ENCODE measurements at places on chromosomes 12 and 14.
A peak's percentile ranks its signal among the peaks of the same experiment; 100 is the strongest.

DNA sequence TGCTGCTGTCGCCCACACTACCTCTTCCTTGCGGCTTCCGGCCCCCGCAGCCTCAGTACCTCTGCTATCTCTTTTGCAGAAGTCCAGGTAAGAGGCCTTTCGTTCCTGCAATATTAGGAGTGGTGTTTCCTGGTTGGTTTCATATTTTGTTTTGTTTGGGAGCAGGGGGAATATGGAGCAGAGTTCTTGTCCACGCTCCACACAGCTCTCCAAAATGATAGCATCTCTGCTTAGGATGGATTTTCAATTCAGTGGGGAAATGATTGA, 768 bp downstream of the OXA1L start:
- DNase-seq: no peak

GRCh38 chr12:93007544-93007943, 78.4 kb upstream of the EEA1 start:
- no peak for DNase-seq

GRCh38 chr12:122097927-122098756, 19.6 kb downstream of the MLXIP start:
- DNase-seq: peak; percentile 87

- no peak for DNase-seq
Measured at GRCh38 chr12:24695103-24695502, 253.8 kb downstream of the BCAT1 start.

- DNase-seq: no peak
Measured at GRCh38 chr14:92575748-92576303, 62.2 kb downstream of the RIN3 start.

- DNase-seq: no peak
Measured at GRCh38 chr12:60872219-60872618, 1276.4 kb downstream of the SLC16A7 start.

GRCh38 chr12:76947304-76947703, 68.5 kb upstream of the CSRP2 start:
- DNase-seq: no peak

GRCh38 chr14:22036541-22037239, 363.1 kb upstream of the OR4E1 start:
- no peak for DNase-seq

GRCh38 chr12:45284096-45284901, 68.4 kb downstream of the ANO6 start:
- peak; percentile 78 for DNase-seq

DNA sequence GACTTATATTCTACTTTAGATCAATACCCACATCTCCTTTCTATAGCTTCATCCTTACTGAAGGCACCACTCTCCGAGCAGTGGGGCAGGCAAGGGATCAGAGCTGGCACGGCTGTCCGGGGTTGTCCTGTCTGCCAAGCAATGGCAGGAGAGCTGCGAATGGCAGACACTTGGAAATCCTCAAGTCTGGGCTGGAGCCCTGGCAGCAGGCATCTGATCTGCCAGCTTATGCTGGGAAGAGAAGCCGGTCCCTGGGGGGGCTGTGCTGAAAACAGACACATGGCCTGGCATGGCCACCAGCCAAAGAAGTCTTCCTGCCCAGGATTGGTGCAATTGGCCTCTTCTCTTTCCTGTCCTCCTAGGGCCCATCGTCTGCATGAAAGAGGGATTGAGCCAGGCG, 280.2 kb upstream of the PWP1 start:
- no peak for DNase-seq

DNA sequence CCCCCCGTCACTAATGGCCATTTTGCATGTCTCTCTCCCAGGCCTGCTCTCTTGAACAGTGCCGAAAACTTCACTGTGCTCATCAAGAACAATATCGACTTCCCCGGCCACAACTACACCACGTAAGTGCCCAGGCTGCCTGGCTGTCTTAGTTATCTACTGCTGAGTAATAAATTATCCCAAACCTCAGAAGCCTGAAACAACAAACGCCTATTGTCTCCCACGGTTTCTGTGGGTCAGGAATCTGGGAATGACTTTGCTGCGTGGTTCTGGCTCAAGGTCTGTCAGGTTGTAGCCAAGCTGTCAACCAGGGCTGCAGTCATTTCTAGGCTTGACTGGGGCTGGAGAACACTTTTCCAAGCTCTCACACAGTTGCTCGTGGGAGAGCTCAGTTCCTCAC, 32.6 kb downstream of the P2RX7 start:
- peak; percentile 83 for DNase-seq

DNA sequence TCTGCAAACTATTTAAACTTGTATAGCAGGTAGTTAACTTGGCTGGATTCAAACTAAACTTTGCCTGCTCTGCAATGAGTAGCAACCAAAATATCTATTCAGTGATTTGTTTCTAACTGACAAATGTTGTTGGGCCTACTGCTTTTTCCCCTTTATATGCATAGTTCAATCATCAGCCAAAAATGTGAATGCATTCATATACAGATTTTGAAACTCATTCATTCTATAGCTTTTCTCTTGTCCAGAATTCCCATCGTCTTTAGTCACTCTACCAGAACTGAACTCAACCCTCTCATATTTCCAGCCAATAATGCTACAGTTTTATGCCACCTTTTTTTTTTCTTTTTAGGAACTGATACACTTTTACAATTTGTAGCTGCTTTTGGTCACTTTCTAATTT, 599.8 kb downstream of the RPL10L start:
- DNase-seq: no peak

DNA sequence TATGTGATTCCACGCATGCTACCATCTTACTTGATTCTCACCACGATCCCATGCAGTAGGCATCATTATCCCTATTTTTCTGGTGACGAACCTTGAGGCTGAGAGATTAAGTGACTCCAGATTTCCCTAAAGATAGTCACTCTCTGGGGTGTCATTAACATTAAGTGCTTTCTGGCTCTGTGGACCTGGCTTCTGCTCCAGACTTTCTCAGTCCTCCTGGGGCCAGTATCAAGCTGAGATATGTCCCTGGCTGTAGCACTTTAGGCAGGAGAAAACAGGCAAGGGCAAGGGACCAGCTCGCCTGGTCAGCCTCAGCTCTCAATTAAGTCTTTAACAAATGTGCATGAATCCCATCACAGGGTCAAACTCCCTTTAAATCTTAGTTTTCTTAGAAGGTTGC, 38.3 kb upstream of the PRB2 start:
- no peak for DNase-seq

DNA sequence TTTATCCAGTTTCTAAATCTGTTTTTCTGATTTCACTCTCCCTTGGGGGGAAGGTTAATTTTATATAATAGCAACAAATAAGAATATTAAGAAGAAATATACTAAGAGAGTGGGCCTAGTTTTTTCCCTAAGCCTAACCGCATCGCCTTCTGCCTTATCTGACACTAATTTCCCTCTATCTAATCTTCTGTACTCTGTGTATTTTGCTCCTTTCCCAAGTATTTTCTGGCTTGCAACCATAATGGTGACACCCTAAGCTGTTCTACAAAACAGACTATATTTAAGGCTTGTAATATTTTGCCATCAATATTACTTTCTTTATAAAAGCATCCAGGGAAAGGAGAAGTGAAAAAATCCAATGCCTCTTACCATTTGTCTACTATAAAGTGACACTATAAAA, 1168.8 kb downstream of the GALC start:
- peak; percentile 13 for DNase-seq

DNA sequence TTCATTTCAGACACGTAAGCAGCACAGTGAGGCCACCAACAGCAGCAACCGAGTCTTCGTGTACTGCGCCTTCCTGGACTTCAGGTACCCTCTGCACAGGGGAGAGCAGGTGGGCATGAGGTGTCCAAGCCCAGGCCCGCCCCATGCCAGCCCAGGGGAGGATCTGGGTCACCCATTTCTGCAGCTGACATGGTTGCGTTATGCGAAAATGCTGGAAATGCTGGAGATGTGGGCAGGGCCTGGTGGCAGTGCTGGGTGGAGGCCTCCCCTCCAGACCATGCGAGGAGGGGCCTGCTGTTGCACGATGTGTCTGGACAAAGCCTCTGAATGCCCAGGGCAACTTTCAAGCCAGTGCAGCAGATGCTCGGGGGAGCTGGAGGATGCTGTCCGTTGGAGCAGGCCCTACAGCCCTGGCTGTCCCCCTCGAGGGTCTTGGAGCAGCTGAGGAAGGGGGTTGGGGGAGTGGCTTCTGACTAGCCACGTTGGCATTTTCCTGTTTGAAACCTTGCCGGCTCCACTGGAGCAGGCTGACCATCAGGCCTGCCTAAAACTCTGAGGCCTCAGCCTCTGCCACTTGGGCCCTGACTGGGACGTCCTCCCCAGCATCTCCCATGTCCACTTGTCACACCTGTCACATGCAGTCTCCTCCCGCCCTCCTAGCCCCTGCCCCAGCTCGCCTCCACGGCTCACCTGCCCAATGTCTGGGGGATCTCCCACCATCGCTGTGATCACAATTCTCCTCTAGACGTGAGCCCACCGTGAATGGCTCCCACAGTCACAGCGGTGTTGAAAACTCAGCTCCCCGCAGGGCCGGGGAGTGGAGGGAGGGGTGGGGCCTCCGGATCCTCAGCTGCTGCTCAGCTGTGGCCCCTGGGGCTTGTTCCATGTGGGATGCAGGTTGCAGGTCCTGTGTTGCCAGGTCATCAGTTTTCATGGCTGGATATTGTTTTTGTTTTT, 123.4 kb downstream of the ADGRD1 start:
- DNase-seq: no peak

DNA sequence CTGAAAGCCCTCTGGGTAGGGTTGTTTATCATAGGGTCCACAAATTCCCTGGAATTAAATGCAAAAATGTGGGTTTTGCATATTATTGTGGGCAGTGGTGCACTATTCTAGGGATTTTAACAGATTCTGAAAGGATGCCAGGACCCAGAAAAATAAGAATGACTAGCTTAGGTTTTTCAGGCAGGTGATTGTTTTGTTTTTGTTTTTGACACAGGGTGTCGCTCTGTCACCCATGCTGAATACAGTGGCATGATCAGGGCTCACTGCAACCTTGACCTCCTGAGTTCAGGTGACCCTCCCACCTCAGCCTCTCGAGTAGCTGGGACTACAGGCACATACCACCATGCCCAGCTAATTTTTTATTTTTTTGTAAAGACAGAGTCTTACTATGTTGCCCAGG, 19.2 kb downstream of the GALNT6 start:
- DNase-seq: no peak

DNA sequence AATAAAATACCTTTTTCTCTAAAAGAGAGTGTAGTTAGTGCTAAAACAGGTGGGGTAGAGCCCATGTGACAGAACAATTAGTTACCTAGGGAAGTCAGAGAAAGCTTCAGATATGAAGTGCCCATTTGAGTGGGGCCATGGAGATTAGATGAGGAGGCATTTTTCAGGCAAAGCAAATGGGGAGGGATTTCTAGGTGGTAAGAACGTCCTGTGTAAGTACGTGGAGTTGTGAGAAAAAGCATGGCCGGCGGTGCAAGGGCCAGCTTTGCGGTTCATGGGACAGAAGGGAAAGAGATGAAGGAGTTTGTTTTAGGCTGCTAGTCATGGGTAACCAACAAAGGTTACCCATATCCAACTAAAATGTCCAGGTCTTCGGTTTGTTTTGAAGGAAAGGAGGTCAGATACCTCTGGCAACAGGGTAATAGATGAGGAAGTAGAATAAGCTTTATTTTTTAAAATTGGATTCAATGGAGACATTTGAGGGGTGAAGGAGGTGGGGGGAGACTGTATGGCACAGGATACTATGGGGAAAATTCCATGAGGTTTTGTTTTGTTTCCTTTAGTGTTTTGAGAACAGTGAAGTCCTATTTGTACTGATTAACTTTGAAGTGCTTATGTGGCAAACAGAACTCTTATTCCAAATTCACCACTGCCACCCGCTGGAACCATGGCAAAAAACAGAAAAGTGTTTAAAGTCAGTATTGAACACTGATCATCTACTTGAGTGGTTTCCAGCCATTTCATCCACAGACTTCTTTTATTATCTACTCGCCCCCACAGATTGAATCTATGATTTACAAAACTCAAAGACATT, 10.0 kb upstream of the SNRPF start:
- DNase-seq: no peak

- no peak for DNase-seq
Measured at GRCh38 chr12:32666018-32666417, 13.1 kb upstream of the DNM1L start.

DNA sequence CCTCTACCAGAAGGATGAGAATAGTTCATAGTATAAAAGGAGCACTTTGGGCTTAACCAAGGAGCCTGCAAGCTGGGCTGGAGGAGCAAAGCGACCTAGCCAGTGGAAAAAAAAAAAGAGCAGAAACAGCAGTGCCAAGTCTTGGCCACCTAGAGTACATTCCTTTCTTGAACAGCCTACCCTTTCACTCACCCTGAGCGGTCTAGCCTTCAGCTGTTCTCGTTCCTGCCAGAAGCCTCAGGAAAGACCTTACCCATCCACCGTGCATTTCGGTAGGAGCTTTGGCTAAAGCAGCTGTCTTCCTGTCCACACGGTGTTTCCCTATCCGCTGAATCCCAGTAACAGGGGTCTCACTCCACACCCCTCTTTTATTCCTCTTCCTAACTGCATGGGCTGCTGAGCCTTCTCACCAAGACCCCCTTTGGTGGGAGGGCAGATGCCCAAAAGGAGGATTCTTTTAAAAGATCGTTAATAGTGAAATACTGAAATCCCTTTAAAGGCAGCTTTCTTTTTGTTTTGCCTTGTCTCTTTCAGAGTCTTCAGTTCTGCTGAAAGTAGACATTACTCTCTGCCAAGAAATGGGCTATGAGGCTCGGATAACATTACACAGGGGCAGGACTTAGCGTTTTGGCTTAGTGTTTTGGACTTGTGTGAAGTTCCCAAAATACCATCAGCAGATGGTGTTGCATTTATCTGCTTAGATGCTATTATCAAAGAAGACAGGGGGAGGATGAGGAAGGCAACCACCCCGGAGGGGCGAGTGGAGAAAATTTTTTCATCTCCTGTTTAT, 88.5 kb upstream of the METAP2 start:
- peak; percentile 84 for DNase-seq

GRCh38 chr12:20262119-20262518, 106.2 kb upstream of the PDE3A start:
- DNase-seq: no peak

All from cardiac muscle cell (in vitro differentiated cells and primary cell).